Activated CD4-positive, alpha-beta T cell treated with anti-CD3 and anti-CD28 coated beads, Interleukin-2, amount 10 ng/mL, durations not matched to agents 7 days and 5 days (primary cell): ENCODE measurements at places on chromosomes 6 and 20. TPM values are rescaled to one million over a fixed set of nuclear protein-coding genes. Genes with fewer than 3 reads are reported as not detected.

Gene CDH26
- 0.47 TPM for total RNA-seq

DNA sequence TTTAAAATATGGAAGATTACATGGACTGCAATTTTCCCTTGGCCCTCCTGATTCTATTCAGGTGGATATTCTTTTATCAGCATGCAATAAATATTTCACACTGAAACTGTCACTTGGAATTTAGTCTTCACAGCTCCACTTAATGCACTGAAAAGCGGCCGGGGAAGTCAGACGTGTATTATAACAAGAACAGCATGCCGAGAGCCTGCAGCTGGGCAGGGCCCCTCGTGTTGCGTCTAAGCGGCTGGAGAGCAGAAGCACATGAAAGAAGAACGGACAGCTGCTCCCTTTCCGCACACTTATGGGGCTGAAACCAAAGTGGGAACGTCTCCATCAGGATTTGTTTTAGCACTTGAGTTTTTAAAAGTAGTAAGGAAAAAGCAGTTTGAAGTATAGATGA, 57.2 kb downstream of the LYRM4 start:
- DNase-seq: no peak

Gene SULF2
- 0.69 TPM for total RNA-seq

Gene ADGRF5
- total RNA-seq: not detected

DNA sequence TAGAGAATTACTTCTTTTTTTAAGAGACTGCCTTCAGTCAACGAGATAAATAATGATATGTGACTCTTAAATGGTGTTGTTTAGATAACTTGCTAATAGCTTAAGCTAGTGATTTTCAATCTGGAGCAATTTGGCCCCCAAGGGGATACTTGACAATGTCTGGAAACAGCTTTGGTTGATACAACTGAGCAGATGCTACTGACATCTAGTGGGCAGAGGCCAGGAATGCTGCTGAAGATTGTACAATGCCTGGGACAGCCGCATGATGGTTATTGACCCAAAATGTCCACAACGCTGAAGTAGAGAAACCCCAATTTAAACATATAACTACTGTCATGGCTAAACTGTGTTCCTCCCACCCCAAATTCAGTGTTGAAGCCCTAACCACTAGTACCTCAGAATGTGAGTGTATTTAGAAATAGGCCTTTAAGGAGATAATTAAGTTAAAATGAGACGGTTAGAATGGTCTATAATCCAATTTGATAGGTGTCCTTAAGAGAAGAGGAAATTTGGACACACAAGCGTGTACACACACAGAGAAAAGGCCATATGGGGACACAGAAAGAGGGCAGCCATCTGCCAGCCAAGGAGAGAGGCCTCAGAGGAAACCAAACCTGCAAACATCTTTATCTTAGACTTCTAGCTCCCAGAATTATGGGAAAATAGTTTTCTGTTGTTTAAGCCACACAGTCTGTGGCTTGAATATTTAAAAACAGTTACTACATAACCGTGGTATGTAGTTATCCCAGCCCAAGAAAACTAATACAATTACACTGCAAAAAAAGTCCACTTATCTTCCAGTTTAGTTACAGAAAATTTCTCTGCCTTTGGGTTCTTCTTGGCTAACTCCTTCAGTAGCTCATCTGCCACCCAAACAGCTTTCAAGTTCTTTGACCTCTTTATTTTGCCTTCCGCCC, 22.2 kb downstream of the RWDD2A start:
- peak; percentile 65 for DNase-seq

Gene F13A1
- total RNA-seq: not detected

DNA sequence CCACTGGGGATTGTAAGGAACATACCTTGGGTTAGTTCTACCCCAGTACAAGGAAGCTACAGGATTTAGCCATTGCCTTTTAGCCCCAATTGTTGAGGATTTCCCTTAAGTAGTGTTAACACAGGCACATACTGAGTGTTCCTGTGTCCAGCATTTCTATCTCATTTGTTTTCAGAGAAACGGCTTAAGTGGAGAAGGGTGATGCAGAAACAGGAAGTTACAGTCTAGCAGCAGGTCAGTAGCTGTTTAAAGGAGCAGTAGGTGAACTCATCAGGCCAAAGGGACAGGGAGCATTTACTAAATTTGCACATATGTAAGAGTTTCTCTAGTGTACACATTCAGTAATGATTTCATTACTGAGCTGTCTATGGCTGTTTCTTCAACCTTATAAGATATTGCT, 644.2 kb upstream of the GJE1 start:
- DNase-seq: no peak

DNA sequence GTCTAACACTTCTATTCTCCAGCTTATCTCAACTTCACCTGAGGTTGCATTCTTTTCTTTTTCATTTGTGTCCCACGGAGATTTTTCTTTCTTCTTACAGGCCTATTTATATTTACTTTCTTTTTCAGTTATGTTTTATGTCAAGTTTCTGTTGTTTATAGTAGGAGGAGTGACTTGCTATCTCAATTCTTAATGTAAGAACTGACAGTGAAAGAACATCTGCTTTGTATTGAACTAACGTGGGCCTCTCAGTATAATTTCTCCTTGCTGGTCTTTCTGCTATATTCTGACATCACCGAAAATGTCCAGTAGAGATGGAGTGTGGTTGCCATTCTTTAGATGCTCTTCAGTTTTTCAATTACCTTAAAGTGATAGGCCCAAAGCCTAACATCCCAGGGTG, 521.7 kb downstream of the EPM2A start:
- no peak for DNase-seq

DNA sequence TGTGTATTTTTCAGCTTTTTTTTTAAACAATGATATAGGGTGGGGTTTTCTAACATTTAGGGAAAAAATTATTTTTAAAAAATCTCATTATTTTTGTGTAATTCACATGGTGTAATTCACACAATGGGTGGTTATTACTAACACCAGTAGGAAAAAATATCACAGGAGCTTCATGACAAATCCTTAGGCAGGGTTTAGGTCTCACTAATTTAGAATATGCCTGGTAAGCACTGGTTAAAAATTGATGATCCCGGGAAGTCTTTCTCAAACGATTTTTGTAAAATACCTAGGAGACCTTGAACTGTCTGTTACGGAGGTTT, 29.5 kb upstream of the ZNF217 start:
- no peak for DNase-seq

DNA sequence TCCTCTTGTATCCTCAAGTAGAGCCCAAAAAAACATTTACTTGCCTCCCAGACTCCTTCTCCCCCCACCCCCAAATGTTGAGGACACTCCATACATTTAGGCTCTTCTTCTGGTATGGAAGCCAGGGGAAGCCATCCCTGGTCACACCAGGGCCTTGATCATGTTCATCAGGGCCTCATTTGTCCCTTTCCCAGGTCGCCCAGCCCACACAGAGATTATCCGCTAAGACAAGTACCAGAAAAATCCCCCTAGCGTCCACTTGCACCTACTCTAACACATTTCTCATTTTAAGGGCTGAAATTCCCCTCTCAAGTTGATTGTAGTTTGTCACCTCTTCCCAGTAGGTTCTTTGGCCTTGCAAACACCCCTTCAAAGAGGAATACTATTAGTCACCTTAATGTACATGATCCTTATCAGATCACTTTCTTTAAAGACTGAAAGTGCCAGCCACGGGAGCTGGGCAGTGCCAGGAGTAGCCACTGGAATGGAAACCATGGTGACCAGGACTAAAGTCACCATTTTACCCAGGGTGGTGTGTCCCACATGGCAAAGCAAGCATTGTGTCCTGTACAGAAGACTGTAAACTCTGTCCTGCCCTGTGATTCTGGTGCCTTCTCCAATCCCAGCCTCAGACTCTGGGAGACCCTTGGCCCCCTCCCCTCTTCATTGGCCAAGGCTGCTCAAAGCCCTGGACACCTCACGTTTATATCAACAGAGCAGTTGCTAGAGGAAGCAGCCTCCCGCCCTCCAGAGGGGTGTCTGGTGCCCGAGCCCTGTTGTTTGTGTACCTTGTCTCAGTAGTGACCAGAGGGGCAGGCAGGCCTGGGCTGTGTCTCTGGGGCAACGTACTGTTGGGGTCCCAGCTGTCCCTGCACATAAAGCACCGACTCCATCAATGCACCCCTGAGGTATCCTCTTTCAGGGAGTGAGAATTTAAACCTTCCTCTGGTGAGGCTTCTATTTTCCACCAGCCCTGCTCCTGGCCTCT, 5.0 kb upstream of the APOBEC2 start:
- DNase-seq: no peak

Gene TPBG
- total RNA-seq: 0.35 TPM

- no peak for DNase-seq
Observed at GRCh38 chr6:319177-320131, 27.2 kb downstream of the DUSP22 start.

- no peak for DNase-seq
Observed at GRCh38 chr6:164200071-164200470, 785.6 kb downstream of the QKI start.
